ENCODE measurements at places on chromosomes 1 and 21.

- DNase-seq: no peak
Observed at GRCh38 chr21:35226968-35227744, 178.1 kb upstream of the RUNX1 start.

GRCh38 chr1:234607109-234608024 lies 2.6 kb downstream of the IRF2BP2 start:
- DNase-seq: no peak

DNA sequence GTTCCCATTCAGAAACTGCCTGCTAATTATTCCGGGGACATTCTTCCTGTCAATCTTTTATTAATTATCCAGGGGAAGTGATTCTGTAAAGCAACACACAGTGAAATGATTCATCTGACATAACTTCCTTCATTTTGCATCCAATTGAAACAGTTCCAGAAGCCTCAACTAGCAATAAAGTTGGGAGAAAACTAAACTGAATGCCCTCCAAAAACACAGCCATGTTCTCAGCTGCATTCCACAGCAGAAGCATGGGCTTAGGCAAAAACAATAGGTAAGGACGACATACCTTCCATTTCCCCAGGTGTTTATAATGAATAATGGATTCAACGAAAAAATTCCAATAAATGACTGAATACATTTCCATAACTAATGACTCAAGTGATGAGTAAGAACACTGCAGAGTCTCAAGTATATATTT lies 36.9 kb upstream of the TARBP1 start:
- DNase-seq: no peak

DNA sequence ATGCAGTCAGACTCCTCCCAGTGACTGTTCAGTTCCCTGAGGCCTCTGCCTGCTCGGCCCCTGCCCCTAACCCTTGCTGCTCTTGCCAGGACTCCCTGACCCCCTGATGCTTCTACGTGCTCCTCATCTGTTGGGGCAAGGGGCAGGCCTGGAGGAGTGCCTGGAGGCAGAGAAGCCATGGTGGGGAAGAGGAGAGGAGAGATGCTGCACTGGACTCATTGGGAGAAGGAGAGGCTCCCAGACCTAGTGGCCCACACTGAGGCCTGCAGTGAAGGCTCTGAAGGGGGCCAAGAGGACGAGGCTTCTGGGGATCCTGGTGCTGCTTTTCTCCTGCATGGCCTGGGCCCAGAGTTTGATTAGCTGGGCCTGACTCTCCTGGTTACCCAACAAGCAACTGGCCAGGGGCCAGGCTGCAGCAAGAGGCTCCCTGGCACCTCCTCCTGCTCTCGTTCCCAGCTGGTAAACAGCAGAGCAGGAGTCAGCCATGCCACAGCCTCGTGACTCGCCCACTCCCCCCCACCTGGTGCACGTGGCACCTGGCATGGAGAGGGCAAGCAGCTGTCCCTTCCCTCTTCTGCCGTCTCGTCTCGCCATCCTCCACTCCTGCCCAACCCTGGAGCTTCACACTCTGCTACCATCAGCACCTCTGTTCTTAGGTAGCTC lies 847 bp upstream of the RORC start:
- DNase-seq: no peak

DNA sequence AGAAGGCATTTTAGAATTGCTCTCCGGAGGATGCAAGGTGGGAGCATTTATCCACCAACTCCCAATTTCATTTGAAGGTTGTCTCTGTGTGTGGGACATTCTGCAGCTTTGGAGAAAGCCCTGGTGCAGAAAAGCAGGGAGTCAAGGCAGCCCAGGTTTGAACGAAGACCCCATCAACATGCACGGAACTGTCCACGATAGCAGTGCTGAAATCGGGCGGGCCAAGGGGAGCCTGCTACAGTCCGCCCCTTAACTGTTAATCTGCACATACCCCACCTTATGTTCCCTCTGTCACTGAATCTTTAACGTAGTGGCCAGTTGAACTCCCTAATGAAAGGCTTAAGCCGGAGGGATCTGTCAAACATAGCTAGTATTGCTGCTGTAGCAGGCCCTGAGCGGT lies 68.8 kb upstream of the C1orf174 start:
- DNase-seq: no peak

- no peak for DNase-seq
Observed at GRCh38 chr1:94309216-94309615, 71.8 kb upstream of the ARHGAP29 start.

GRCh38 chr1:235876402-235876841 lies 9.7 kb upstream of the LYST start:
- no peak for DNase-seq

DNA sequence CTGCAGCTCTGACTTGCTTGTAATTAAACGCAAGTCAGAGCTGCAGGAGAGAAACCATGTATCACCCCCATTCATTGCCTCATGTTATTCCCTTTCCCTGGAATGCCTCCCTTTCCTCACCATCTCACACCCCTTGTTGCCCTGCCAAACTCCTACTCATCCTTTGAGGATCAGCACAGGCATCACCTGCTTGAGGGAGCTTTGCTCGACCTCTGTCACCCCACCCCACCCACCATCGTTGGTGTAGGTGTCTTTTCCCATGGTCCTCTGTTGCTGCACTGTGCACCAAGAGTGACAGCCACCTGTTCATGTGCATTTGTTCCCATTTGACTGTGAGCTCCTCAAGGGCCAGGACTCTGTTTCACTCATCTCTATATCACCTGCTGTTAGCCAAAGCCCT lies 117.2 kb downstream of the PLPP3 start:
- DNase-seq: no peak

- no peak for DNase-seq
Observed at GRCh38 chr1:10108134-10108663, 75.4 kb downstream of the UBE4B start.

DNA sequence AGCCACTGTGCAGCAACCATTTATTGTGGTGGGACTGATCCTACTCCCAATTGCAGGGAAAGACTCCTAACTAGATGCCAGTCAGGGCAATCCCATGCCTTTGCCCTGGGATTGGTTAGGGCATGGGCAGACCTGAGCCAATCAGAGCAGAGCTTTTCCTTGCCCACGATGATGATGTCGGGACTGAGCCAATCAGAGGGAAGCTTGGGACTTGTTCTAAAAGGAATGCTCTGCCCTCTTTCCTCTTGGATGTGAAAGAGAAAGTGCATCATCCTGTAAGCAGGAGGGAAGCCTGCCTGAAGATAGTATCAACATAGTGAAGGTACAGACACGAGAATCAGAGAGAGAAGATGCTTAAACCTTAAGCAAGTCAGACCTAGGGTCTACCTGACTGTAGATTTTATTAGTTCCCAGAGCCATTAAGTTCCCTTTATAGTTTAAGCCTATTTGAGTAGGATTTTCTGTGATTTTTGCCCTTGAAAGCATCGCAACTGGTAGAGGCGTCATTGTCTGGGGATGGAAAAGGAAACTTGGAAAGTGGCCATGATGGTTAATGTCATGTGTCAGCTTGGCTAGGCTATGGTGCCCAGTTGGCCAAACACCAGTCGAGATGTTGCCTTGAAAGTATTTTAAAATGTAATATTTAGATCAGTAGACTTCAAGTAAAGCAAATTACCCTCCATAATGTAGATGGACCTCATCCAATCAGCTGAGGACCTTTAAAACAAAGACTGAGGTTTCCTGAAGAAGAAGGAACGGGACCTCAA lies 19.9 kb downstream of the IRF2BP2 start:
- no peak for DNase-seq

DNA sequence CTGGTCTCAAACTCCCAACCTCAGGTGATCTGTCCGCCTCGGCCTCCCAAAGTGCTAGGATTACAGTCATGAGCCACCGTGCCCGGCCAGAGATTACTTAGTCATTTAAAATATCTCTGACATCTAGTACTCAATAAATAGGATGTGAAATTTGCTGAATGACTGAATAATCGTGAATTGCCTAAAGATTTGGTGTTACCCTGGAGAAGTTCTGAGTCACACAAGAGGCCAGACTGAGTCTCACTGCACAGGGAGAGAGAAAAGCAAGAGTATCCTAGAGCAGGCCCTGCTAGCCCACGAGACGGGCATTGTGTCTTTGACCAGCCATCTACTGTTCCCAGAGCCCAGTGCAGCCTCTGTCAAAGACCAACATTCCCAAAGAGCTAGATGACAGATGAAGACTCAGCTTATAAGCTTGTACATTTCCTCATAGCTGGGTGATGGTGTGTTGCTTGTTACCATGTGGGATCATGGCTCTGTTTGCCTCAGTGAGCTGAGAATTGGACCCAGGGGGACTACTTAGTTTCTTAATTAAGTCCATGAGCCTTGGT lies 5.6 kb upstream of the EIF4G3 start:
- no peak for DNase-seq

DNA sequence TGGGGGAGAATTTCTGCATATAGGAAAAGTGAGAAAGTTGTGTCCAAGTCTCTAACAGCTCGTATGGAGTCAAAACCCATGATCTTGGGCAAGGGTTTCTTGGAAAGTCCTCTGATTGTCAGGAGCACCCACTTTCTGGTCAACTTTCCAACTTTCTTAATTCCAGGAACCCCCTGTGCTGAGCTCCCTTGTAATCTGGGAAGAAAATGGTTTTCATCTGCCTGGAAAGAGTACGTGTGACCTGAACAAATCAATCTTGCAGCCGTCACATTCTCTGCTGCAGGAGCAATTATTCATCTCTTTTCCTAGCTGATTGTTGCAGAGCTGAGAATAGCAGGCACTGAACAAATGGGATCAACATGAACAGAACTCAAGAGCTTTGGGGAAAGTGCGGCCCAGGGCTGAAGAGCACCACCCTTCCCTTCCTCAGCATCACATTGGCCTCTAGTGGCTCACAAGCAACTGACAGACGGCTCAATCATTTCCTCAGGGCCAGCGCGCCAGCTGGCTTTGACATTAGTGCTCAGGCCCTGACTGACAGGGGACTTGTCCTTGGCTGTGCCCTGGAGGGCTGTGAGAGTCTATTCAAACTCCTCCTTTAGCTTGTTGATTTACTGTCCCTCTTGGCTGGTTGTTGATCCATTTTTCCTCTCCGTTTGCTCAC lies 295.2 kb downstream of the HLX start:
- no peak for DNase-seq

- DNase-seq: no peak
Observed at GRCh38 chr1:221241592-221241991, 362.3 kb downstream of the HLX start.

DNA sequence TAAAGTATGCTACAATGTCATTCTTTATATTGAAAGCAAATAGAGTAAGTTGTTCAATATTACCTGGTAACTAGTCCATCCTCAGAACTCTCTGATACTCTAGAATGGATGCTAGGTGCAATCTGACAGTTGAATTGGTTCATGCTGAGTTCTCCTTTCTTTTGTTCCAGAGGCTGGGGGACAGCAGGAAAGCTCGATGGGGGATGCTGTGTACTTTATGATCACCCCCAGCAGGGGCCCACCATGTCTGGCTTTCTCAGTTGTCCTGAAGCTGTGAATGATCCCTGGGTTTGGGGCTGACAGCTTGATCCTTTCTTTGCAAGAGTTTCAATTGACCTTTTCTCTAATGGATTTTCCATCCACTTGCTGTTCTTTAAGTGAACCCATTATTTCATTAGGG lies 22.5 kb downstream of the FMN2 start:
- DNase-seq: no peak

DNA sequence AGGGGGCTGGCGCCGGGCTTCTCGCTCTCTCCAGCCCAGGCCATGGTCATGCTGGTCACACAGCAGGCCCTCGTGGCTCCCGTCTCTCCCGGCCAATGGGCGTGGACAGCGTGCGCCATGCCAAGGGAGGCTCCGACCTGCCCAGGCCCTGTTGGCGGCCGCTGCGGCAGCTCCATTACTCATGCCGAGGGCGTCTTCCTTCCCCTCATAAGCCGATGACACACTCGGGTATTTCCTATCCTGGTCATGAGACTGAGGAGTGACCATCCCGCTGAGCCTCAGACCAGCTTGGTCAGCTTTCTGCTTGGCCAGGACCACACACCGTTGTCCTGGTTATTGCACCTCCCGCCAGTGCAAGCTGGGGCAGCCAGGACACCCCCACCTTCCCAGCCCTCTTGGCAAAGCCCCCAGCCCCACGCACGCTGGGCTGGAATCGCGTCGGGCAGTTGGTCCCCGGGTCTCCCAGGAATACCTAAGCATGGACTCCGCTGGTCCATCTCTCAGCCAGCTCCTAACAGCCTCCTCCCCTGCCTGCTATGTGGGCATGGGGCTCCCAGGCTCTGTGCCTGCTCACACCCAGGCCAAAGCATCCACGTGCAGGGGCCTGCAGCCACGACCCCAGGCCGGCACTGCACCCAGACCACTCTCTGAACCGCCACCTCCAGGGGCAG lies 49.8 kb downstream of the ARHGEF16 start:
- no peak for DNase-seq

- no peak for DNase-seq
Observed at GRCh38 chr1:10171105-10171767, 39.1 kb upstream of the KIF1B start.

DNA sequence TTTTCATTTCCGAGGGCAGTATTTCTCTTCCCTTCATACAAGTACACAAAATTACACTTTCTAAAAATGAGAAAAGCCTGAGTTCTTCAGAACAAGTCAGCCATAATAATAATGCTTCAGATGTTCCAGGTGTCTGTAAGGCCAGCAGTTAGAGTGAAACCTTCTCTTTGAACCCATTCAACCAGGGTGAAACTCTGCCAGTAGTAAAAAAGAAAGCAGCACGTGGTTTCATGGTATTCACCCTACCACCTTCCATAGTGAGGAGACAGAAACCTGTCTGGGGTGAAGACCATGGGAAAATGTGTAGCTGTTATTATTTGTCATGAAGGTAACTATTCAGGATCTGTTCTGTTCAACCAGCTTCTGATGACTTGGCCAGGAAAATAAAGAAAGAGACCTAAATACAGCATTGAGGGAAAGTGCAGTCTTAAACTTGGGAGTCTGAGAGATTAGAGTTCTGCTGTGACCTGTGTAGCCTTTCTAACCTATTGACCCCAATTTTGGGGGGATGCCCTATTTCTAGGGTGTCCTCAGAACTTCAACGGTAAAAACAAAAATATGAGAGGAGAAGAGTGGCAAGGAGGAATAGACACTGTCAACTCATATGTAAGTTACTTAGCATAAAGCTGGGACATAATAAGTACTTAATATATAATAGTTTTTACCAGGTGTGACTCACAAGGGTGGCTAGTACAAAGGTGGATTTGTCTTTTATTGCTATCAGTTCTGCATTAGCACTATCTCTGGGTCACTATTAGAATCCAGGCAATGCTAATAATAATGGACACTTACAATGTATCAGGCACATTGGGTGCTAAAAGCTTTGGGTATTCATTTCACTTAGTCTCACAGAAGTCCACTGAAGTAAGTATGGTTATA lies 70.0 kb upstream of the TNFSF4 start:
- no peak for DNase-seq

- DNase-seq: no peak
Observed at GRCh38 chr21:41651406-41651805, 115.4 kb downstream of the RIPK4 start.

GRCh38 chr21:23951251-23951650 lies 1656.0 kb downstream of the MRPL39 start:
- no peak for DNase-seq

- DNase-seq: no peak
Observed at GRCh38 chr21:31875496-31876015, 2.7 kb downstream of the HUNK start.
